ENCODE measurements at places on chromosomes 4 and X.

- DNase-seq, result no peak
Observed at GRCh38 chrX:39195156-39195555, 393.9 kb downstream of the MID1IP1 start.

DNA sequence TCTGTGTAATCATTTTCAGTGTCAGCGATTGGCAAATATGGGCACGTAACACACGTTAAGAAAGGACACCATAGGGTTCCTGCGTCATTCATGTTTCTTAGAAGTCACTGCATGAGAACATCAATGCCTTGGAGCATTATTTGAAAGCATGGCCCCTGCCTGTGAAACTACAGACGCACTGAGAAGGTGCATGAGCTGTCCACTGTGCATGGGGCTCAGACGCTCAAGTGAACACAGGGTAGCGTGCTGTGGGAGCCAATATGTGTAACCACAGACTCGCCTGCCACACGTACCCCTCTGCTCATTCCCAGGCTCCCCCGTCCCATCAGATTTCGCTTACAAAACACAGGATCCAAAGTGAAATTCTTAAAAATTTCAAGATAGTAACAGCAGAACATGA, 6.5 kb downstream of the PPP2R2C start:
- DNase-seq, result no peak

- DNase-seq, result no peak
Observed at GRCh38 chr4:150744570-150744969, 162.6 kb downstream of the MAB21L2 start.

GRCh38 chrX:17375367-17375636, 302 bp downstream of the NHS start:
- no peak for DNase-seq

GRCh38 chr4:57023104-57023503, 44.4 kb downstream of the POLR2B start:
- DNase-seq, result no peak

GRCh38 chrX:40260146-40260747, 162.5 kb upstream of the BCOR start:
- DNase-seq, result no peak

DNA sequence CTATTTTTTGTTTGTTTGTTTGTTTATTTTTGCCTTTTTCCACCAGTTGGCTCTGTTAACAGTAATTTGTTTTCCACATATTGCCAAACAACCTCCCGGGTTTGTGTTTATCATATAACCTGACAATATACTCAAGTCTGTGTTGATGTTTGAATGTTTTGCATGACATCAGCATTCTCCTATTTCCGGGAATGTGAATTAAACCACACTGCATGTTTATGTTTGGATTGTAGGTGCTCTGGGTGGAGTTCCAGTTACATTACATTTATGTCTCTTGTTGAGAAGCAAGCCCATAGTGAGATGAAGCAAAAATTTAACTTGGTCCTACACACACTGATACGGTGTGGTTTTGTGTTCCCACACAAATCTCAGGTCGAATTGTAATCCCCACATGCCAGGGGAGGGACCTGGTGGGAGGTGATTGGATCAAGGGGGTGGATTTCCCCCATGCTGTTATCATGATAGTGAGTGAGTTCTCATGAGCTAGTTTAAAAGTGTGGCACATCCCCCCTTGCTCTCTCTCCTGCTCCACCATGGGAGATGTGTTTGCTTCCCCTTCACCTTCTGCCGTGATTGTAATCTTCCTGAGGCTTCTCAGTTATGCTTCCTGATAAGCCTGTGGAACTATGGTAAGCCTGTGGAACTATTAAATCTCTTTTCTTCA, 54.4 kb upstream of the CLNK start:
- no peak for DNase-seq
